ENCODE measurements at places on chromosomes 5 and 9.

GRCh38 chr5:76908166-76908565 is 44.7 kb upstream of the CRHBP start:
- no peak for DNase-seq

- DNase-seq, result no peak
Observed at GRCh38 chr5:151243127-151243526, 9.9 kb upstream of the GM2A start.

DNA sequence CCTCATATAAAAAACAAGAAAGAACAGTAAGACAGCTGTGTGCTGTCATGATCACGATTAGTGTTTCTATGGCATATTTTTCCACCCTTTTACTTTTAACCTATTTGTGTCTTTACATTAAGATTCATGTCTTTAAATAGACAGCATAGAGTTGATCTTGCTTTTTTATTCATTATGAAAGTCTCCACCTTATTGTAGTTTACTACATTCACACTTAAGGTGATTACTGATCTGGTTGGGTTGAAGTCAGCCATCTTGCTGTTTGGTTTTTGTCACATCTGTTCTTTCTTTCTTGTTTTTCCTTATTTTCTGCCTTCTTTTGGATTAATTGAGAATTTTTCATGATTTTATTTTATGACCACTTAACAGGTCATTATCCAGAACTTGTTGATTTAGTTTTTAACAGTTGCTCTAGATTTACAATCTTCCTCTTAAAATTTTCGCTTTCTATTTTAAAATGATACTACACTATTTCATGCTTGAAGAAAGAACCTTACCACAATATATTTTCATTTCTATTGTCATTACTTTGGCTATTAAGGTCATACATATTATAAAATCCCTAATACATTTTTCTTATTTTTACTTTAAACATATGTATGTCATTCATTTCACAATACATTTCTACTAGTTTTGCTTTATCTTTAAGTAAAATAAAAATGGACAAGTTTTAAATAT is 292.5 kb downstream of the SH3GL2 start:
- DNase-seq, result no peak

DNA sequence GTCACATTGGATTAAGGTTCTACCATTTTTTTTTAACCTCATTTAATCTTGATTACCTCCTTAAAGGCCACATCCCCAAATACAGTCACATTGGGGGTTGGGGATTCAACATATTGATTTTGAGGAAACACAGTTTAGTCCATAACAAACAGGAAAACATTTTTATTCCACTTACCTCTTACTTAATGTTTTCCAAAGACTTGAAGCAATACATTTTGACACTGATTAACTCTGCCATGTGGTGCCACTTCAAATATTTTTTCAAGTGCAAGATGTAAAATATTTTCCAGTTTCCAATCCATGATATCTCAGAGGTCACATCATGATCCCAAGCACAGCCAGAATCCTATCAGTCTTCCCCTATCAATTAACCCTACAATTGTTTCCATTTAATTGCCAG is 548.0 kb downstream of the CSNK1G3 start:
- DNase-seq, result no peak

- no peak for DNase-seq
Observed at GRCh38 chr5:72241346-72242003, 78.6 kb downstream of the MRPS27 start.

DNA sequence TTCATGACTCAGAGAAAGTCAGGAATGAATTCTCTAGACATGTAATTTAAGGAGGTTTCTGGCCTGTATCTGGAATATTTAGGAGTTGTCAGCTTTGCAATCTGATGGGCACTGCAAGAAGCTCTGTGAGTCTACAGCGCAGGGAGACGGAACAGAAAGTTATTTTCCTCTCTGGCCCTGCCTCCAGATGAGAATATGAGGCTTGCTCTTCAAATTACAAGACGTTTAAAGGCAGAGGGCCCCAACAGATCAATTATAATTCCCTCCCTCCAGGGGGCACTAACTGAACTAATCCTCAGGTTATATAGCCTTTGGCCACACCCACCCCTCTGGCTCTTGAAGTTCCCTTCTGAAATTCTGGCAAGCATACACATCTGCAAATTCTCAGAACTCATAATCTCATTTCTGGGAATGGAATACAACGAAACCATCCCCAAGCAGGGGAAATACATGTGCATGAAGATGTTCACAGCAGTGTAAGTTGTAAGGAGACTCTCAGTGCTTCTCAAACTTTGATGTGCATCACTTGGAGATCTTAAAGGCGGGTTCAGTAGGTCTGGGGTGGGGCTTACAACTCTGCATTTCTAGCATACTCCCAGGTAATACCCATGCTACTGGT is 307.6 kb downstream of the CWC27 start:
- peak; percentile 72 for DNase-seq
